Midbrain (tissue), 1 donor: ENCODE measurements at places on chromosomes 4 and X.

GRCh38 chr4:6530301-6530700 is 44.7 kb upstream of the MAN2B2 start:
- no peak for DNase-seq

GRCh38 chr4:47525154-47525819 is 40.2 kb downstream of the ATP10D start:
- no peak for DNase-seq

GRCh38 chr4:52957835-52958631 is 95.9 kb downstream of the RASL11B start:
- no peak for DNase-seq

- no peak for DNase-seq
Observed at GRCh38 chr4:25103418-25103817, 56.8 kb downstream of the SEPSECS start.

DNA sequence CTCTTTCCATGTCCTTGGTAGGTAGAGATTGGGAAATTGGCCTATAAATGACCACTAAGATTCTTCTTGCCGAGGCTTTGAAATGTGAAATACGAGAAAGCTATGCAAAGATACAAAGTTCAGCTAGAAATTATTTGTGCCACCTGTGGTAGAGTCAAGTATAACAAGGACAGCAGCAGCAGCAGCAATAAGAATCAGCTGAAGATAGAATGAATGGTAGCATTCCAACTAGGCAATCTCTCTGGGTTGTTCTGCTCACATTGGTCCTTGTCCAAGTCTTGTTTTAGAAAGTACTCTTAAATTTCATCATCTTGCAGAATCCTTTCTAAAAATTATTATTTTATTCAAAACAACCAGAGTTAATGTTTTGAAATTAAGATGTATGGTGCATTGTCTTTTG is 67.8 kb upstream of the PCDH10 start:
- no peak for DNase-seq

- DNase-seq: peak; percentile 39
Observed at GRCh38 chrX:129823115-129823514, 20.6 kb downstream of the ZDHHC9 start.

- DNase-seq: no peak
Observed at GRCh38 chr4:163143532-163143931, 23.2 kb downstream of the NAF1 start.

DNA sequence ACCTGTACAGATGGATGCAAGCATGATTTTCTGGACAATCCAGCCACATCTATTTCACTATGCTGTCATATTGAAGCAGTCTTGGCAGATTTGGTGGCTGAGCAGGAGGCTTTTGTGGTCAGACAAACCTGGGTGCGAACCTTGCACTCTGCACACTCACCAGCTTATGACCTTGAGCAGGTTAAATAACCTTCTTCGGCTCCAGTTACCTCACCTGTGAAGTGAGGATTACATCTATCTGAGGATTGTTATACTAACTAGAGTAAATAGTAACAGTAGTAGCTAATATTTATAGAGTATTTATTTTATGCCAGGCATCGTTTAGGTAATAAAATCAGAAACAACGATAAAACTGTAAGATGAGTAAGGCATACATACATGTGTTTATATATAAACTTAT is 150.0 kb downstream of the PPP3CA start:
- no peak for DNase-seq

GRCh38 chr4:176939445-176939844 is 146.7 kb upstream of the VEGFC start:
- DNase-seq: no peak

DNA sequence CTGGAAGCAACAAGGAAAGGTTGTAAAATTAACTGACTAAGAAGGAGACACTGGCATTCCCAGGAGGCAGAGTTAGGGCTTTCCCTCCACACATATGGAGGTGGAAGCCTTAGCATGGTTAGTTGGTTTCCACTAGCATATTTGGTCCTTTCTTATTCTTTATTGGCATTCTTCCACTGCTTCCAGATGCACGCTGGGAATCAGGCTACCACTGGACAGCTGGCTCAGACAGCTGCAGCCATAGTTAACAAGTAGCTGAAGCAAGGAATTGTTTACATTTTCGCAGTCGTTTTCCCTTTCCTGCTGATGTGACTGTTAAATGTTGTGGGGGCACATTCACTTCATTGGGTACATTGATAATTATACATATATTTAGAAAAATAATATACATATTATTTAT is 169.2 kb downstream of the GRIA2 start:
- DNase-seq: no peak

GRCh38 chrX:154724993-154725756 is 25.7 kb downstream of the GAB3 start:
- DNase-seq: no peak

- no peak for DNase-seq
Observed at GRCh38 chr4:125184116-125184515, 130.6 kb upstream of the FAT4 start.

GRCh38 chr4:180926277-180926676 is 1316.9 kb upstream of the TENM3 start:
- no peak for DNase-seq

GRCh38 chr4:138689593-138689992 is 326.0 kb upstream of the NOCT start:
- DNase-seq: no peak

- no peak for DNase-seq
Observed at GRCh38 chr4:172344308-172344938, 531.2 kb downstream of the GALNTL6 start.

- DNase-seq: no peak
Observed at GRCh38 chr4:183348136-183348535, 25.9 kb upstream of the CLDN24 start.

- DNase-seq: no peak
Observed at GRCh38 chr4:56040842-56041241, 92.1 kb downstream of the CEP135 start.
